ENCODE measurements at places on chromosomes 6 and 20. TPM values are rescaled to one million over a fixed set of nuclear protein-coding genes. Genes with fewer than 3 reads are reported as not detected.

GRCh38 chr6:74690365-74690764 lies 515.5 kb downstream of the COL12A1 start:
- H3K4me3 ChIP-seq = no peak overlapping the region
- no peak overlapping the region for H3K27ac ChIP-seq
- peaks cover 3% of the 10 kb centered on the region for H3K27me3 ChIP-seq
- no peaks in the 10 kb centered on the region for H3K4me1 ChIP-seq
- no peak for DNase-seq

DNA sequence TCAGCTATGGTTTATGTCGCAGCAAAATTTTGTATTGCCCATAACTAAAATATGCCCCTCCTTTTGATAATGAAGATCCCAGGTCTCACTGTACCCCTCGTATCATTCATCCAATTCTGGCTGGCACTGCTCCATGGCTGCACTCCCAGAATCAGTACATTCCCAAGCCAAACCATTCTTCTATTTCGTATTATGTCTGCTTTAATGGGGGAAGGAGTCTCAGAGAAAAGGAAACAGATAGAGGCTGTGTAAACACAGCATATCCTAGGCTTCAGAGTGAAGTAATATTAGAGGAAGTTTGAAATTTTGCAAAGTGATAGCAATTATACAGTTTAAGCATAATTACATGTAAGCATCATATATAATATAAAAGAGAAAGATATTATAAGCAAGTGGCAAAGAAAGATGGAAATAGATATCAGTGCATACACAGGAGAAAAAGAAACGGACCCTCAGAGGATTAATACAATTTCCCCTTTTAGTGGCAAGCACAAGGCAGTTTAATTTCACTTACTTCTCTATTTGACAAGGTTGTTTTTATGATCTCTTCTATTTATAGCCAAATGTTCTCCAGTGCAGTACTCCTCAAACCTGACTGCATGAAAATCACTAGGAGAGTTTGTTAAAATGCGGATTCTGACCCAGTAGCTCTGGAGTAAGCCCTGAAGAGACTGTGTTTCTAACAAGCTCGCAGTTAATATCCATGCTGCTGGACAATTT lies 56.5 kb upstream of the TENT5A start:
- peaks cover 15% of the 10 kb centered on the region for H3K4me1 ChIP-seq
- no peak overlapping the region for H3K4me3 ChIP-seq
- no peaks in the 10 kb centered on the region for H3K36me3 ChIP-seq
- no peaks in the 10 kb centered on the region for H3K27me3 ChIP-seq
- DNase-seq = no peak
- H3K27ac ChIP-seq = no peak overlapping the region

DNA sequence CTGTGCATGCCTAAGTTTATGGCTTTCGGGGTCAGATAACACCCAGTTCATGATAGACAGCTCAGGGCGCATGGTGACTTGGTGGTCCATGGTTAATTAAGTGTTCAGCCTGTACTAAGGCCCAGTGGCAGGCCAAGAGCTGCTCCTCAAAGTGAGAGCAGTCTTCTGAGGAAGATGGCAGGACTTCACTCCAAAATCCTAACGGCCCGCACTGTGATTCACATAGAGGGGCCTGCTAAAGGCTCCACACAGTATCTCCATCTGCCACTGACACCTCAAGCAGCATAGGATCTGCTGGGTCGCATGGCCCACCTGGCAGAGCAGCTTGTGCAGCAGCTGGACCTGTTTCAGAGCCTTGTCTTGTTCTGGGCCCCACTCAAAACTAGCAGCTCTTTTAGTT lies 10.6 kb upstream of the CST7 start:
- no peaks in the 10 kb centered on the region for H3K4me1 ChIP-seq
- no peak overlapping the region for H3K27ac ChIP-seq
- H3K36me3 ChIP-seq = no peaks in the 10 kb centered on the region
- H3K27me3 ChIP-seq = peaks cover 19% of the 10 kb centered on the region
- DNase-seq = no peak
- H3K4me3 ChIP-seq = no peak overlapping the region

DNA sequence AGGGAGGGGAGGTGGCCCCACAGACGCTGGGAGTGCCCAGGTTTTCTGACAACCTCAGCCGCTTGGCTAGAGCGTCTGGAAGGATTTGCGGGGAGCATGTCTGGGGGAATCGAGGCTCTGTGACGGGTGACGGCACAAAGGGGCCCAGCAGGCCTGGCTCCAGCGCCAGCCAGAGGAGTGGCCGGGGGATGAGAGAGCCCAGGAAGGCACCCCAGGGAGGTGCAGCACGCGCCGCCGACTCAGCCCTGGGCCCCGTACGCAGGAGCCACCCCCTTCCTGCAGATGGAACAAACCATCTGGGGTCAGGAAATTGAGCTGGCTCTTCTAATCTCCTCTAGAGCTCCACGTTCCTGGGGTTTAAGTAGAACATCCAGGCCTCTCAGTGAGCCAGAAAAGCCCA lies 5.9 kb upstream of the SLCO4A1 start:
- no peaks in the 10 kb centered on the region for H3K4me1 ChIP-seq
- no peak overlapping the region for H3K27ac ChIP-seq
- DNase-seq = no peak
- H3K36me3 ChIP-seq = no peaks in the 10 kb centered on the region

DNA sequence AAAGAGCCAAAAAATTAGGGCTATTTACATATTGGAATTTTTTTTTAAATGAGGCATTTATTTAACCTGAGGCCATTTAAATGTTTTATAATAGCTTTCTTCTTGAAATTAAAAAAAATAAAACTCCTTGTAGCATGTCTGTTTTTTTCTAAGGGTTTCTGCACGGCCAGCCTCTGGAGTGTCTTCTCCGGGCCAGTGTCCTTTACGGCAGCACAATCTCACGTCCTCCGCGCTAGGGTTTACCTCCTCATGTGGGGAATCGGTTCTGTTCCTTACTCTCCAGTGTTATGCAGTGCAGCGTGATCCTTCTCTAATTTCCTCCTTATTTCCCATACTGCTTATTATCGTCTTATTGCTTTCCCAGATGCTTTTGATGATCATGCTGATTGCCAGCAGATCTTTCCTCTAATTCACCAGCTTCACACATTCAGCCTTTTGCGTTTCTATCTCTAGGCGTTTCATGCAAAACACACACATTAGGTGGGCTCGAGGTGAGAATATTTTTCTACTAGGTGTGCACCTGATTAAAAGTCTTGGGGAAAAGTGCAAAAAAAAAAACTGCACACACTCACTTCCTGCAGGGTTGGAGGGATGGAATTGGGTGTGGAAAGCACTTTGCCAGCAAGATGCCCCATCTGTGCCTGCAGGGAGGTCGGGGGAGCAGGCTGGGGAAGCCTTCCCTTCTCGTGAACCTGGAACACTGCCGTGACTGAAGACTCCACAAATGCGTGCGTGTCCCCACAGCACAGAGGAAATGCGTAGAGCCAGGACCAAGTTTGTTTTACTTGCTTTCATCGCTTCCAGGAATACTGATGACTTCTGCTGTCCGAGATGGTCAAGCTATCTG lies 56.1 kb downstream of the PSMG4 start:
- no peak overlapping the region for H3K4me3 ChIP-seq
- no peaks in the 10 kb centered on the region for H3K36me3 ChIP-seq
- DNase-seq = no peak
- peaks cover 53% of the 10 kb centered on the region for H3K27me3 ChIP-seq
- no peaks in the 10 kb centered on the region for H3K4me1 ChIP-seq

DNA sequence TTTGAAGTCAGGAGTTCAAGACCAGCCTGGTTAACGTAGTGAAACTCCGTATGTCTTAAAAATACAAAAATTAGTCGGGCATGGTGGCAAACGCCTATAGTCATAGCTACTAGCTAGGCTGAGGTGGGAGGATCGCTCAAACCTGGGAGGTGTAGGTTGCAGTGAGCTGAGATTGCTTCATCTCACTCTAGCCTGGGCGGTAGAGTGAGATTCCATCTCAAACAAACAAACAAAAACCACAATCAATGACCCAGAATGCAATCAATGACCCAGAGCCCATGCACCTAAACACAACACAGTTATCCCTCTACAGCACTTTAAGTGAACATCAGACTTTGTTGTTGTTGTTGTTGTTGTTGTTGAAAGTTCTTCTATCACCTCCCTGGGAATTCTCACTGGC lies 77.9 kb downstream of the MYB start:
- peaks cover 8% of the 10 kb centered on the region for H3K4me1 ChIP-seq
- peaks cover 6% of the 10 kb centered on the region for H3K27me3 ChIP-seq
- H3K36me3 ChIP-seq = no peaks in the 10 kb centered on the region

DNA sequence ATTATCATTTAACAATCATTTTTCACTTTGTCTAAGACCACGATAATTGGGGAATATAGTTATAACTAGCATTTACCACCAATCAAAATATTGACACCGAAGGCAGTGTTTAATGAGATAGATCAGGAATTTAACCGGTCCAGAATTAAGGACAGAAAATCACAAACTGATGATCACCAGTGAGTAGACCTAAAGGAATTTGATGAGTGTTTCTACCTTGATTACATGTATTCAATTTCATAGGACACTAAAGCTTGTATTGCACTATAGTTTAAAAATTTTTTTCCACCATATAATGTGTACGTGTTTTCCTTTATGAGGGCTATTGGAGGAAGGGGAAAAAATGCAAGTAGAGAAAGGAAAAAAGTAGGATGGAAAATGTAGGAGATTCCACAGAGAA lies 22.6 kb upstream of the ARHGAP18 start:
- no peak overlapping the region for H3K27ac ChIP-seq
- H3K4me1 ChIP-seq = peaks cover 37% of the 10 kb centered on the region
- H3K4me3 ChIP-seq = no peak overlapping the region
- DNase-seq = no peak
- no peaks in the 10 kb centered on the region for H3K36me3 ChIP-seq

- H3K4me1 ChIP-seq = peaks cover 63% of the 10 kb centered on the region
- peaks cover 43% of the 10 kb centered on the region for H3K36me3 ChIP-seq
- peak overlapping the region; percentile 73 for H3K4me3 ChIP-seq
Observed at GRCh38 chr6:33772902-33773472, 15.9 kb downstream of the LEMD2 start.

GRCh38 chr6:98992535-98992934 lies 44.8 kb upstream of the FBXL4 start:
- H3K4me3 ChIP-seq = no peak overlapping the region
- no peaks in the 10 kb centered on the region for H3K36me3 ChIP-seq
- H3K27me3 ChIP-seq = peaks cover 7% of the 10 kb centered on the region
- H3K4me1 ChIP-seq = peaks cover 7% of the 10 kb centered on the region

DNA sequence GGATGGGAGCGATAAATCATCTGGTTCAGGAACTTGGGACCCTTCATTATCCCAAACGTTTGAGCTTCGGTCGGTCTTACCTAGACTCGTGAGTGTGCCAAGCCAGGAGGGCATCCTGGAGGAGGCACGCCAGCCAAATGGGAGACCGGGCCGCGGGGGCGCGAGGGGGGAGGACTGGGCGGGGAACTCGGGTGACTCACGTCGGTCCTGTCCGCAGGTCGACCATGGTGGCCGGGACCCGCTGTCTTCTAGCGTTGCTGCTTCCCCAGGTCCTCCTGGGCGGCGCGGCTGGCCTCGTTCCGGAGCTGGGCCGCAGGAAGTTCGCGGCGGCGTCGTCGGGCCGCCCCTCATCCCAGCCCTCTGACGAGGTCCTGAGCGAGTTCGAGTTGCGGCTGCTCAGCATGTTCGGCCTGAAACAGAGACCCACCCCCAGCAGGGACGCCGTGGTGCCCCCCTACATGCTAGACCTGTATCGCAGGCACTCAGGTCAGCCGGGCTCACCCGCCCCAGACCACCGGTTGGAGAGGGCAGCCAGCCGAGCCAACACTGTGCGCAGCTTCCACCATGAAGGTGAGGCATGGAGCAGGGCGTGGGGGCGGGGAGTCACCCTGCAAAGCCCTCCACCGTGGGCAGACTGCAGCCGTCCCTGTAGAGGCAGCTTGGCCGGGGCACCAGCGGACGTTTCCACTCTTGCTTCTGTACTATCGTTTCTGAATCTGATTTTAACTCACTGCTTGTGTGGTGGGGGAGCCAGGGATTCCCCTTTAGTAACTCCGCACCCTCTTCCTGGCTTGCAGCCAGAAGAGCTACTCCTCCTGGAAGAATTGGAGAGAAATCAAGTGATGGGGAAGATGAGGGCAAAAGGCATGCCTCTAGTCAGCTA lies 2.7 kb downstream of the BMP2 start:
- H3K4me3 ChIP-seq = no peak overlapping the region
- H3K36me3 ChIP-seq = no peaks in the 10 kb centered on the region
- H3K27ac ChIP-seq = no peak overlapping the region
- no peaks in the 10 kb centered on the region for H3K4me1 ChIP-seq
- peaks cover 13% of the 10 kb centered on the region for H3K27me3 ChIP-seq

DNA sequence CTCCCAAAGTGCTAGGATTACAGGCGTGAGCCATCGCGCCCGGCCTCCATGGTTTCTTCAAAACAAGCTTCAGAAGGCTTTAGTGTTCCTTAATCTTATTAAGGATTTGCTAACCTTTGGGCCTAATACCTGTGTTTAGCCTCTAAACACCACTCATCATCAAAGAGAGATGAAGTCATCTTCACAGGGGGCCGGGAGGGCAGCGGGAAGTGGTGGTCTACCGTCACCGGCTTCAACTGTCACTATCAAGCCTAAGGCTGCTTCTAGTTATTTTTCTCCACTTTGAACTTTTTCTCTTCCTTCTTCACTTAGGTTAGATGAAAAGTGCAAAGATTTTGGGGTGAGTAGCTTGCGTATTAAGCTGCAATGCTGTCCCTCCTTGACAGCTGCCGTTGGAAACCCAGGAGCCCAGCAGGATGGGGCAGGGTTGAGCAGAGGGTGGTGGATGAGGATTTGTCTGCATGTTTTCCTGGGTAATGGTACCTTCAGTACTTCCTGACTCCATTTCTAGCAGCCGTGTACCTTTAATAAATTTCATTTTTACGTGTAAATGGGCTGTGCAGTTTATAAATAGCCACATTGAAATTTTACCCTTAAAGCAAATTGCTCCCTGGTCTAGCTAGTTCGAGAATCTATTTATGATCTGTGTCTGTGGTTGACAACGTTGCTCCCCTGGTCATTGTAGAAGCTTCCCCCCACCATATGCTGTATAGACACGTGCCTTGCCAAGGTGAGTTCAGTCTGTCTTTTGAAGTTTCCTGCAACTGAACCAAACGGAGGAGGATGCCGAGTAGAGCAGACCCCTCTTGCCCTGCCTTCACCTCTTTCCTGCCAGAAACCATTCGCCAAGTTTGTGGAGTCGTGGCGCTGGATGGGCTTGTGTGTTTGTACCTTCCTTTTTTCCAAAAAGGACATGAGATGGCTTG lies 64.8 kb downstream of the SYNJ2 start:
- peaks cover 74% of the 10 kb centered on the region for H3K36me3 ChIP-seq
- peak overlapping the region; percentile 94 for H3K27ac ChIP-seq
- no peak for DNase-seq
- no peak overlapping the region for H3K4me3 ChIP-seq
- peaks cover 3% of the 10 kb centered on the region for H3K27me3 ChIP-seq

DNA sequence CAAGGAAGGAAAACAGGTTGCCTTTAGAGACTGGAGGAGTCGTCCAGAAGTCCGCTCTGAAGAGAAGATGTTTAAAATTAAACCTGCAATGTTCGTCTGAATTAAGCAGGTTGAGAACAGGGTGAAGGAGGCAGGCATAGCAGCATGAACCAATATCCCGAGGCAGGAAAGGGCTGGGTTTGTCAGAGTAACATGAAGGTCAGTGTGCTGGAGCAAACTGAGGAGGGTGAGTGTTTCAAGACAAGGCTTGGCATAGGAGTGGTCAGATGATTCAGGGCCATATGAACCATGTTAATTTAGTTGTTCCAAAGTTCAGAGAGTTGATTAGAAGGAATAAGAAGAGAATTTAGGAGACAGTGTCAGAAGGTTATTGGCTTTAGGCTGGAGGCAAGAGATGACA lies 93.3 kb downstream of the UTRN start:
- no peaks in the 10 kb centered on the region for H3K27me3 ChIP-seq
- no peak for DNase-seq
- H3K36me3 ChIP-seq = peaks cover 30% of the 10 kb centered on the region
- H3K4me1 ChIP-seq = peaks cover 41% of the 10 kb centered on the region
- H3K27ac ChIP-seq = peak overlapping the region; percentile 80

UNC5CL gene
- not detected for total RNA-seq

ADTRP gene
- total RNA-seq = 0.66 TPM

MTHFD1L gene
- 92.0 TPM for total RNA-seq

HCRTR2 gene
- not detected for total RNA-seq

PROKR2 gene
- not detected for total RNA-seq
